ENCODE measurements at places on chromosomes 2 and 18.

DNA sequence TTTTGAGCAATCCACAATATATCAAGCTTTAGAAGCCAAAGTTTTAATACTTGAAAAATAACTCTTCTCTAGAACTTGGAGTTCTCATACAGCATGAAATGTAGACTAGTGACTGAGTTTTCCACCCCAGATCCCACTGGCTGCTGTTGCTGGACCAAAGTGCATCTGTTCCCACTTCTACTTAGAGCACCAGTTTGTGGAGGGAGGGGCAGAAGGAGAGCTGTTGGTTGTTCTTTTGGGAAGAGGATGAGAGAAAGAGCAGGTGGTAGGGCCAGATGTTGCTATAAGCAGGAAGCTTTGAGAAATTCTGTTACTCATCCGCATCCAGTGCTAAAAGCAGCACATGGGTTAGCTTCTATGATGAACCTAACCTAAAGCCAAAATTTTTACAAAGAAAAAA lies 59.0 kb downstream of the MBD2 start:
- no peak for DNase-seq

GRCh38 chr18:79548621-79548985 lies 131.0 kb upstream of the CTDP1 start:
- DNase-seq, result no peak

- DNase-seq, result no peak
Observed at GRCh38 chr2:98605076-98605475, 3.2 kb downstream of the COA5 start.

DNA sequence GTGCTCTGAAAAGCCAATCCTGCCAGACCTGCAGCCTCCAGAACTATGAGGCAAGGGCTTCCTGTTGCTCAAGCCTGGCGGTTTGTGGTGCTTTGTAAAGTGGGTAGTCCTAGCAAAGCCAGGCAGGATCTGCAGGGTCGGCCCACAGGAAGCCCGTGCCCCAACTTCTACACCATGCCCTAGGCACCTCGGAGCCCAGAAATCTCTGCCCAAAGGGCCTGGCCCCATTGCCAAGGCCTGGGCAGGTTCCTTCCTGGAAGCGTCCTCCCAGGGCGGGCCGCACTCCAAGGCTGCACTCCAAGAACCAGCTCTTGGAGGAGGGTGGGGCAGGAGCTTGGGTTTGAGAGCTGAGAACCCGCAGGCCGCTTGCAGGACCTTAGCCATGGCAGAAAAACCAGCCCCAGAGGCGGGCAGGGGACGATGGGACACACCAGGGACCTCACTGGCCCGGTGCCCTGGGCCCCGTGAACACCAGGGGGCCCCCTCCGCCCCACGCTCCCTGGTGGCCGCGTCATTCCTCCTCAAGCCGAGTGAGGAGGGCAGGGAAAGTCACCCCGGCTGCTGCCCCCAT lies 37.2 kb upstream of the ID2 start:
- DNase-seq, result no peak

- no peak for DNase-seq
Observed at GRCh38 chr2:88016960-88017779, 823 bp upstream of the RNU2-63P start.

DNA sequence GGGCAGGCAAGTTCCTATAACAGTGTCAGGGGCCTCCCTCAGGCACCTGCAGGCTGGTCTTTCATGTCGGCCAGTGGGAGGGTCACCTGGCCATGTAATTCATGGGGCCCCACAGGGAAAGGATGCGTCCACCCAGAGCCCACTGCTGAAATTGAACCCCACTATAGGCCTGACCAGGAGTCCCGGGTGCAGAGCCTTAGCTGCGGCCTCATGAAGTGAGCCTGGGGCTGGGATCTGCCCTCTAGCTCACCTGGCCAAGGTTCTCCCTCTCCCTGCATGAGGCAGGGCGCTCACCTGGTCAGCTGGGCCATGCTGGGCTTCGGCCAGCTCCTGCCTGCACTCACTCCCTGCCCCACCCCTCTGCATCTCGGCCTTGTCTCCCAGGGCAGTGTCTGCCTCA lies 41.1 kb downstream of the C1QL2 start:
- DNase-seq, result no peak

DNA sequence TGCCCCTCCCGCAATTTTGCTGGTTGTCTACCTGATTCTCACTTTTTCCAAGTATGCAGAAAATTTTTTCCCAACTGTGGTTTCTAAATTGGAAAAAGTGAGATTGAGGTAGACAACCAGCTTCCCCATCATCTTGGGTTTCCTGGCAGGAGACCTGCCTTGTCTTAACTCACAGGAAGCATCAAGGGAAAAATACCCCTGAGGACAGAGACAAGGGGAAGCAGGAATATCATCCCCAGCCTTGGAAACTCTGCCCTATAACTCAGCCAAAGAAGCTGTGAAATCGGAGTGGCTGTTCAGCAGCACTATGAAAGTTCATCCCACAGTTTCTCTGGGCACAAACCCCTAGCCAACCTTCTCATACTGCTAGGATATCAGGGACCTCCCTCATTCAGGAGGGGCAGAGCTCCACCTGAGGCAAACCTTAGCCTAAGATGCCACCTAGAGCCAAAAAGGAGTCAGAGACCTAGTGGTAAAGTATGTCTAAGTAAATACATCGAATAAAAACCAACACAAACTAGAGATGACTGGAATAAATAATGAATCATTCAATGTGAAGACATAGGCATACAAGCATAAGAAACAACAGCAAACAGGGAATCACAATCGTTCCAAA lies 68.2 kb downstream of the ZSWIM2 start:
- no peak for DNase-seq

DNA sequence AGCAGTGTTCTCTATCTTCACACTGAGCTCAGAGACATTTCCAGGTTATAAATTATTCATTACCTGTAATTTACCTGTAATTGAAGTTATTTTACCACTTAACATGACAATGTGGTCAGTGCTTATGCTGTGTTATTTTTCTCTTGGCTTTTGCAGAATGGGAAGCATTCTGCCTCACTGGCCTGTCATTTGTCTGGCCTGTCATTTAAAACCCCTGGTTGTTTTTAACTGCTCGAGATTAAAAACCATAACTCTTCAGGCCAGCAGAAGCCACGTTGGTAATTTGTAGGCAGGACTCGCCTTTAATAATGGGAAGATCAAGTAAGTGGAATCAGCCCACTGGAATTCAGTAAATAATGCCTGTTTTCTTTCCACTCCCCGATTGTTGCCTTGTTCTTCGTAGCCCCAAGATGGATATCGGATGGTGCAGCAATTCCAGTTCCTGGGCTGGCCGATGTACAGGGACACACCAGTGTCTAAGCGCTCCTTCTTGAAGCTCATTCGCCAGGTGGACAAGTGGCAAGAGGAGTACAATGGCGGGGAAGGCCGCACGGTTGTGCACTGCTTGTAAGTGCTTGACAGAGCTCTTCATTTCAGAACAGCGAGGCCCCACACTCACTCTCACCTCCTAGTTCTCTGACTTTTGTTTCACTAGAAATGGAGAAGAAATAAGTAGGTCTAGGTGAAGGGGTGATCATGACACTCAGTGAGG lies 222.4 kb upstream of the RAB12 start:
- no peak for DNase-seq

- DNase-seq, result no peak
Observed at GRCh38 chr2:30484995-30485394, 37.9 kb downstream of the LCLAT1 start.

DNA sequence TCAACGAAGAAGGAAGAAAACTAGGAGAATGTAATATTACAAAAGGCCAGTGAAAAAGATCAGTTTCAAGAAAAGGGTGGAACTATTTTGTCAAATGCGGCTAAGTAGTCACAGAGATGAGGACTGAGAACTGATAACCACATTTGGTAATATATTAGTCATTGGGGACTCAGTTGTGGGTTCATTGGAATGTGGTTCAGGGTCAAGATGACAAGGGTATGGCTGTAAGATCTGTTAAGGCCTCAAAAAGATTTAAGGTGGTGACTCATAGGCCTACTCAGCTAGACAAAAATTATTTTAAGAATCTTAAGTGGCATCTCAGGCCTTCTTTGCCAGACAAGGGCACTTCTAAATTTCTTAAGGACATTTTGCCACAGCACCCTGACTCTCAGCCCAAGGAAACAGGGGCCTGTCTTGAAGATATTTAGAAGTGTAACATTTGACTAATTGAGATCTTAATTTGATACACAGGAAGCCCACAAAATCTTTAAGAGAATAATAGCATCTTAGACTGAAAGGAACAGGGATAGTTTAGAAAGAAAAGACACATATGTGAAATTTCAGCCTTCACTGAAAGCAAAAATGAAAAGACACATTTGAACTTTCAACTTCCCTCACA lies 81.3 kb downstream of the STRADB start:
- no peak for DNase-seq

DNA sequence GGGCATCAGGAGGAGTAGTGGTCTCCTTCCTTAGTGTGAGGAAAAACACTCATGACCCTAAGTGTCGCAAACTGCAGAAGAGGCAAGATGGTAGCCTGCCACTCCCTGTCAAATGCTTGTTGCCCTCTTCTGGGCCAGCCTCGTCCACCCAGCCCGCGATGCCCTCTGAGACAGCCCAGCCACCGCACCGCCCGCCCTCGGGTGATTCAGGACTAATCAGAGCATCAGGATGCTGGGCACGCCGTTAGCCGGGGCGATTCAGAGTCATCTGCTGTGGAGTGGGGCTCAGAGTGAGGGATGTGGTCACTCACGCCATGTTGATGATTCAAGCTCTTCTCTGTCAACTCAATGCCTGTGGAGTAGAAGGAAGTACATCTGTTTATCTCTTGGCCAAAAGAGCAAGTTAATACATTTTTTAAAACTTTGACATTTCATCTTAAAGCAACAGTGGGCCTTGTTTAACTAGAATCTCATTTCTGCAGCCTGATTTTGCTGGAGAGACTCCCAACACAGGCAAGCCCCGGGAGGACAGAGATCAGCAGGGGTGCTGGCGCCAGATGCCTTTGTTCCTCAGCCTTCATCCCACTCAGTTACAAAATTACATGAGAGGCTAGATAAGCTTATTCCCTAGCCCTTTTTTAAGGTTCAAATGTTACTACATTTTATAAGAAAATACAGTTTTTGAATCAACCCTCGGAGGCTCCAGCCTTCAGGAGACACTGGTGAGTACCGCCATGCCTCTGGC lies 79.0 kb downstream of the TMEM18 start:
- DNase-seq, result no peak

DNA sequence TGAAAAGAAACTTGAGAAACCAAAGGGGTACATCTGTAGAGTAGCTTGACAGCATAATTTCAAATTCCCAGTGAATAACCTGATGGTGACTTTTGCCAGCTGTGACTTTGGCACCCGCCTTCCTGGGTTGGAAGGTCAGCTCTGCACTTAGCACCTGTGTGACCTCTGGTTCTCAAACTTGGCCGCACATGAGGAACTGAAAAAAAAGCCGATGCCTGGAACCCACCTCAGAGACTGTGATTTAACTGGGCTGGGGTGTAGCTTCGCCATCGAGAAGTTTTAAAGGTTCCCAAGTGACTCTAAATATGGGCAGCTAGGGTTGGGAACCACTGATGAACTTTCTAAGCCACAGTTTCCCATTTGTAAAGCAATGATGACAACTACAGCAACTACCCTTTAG lies 6.5 kb downstream of the EFEMP1 start:
- DNase-seq, result no peak

DNA sequence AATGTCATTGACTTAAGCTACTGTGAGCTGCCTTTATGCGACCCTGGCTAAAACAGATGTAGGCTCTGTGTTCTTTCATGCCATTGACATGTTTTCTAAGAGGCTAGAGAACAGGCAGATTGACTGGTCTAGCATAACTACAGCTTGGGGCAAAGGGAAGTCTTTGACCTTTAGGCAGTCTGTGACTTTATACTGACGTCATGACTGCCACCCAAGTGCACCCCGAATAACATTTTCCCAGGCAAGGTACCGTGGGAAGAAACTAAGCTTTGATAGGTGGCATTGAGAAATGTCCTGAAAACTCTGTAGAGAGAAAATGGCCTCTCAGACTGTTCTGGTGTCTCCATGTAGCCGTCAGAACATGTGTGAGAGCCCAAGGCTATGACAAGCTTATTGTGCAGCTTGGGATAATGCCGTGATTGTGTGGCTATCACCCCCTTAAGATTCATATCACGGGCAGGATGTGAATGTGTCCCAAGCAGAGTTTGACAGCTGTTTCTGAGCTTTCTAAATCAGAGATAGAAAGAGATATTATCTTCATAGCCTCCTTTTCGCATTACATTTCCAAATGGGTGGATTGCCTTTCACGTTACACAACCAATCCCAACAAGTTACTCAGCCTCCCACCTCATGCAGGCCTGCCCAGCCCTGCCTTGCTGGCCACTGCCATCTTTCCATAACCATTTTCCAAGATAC lies 672.2 kb upstream of the ACVR2A start:
- DNase-seq, result peak; percentile 67

GRCh38 chr2:152093464-152093863 lies 5.4 kb downstream of the CACNB4 start:
- DNase-seq, result peak; percentile 24

Data from pons (tissue), 1 donor.